ENCODE measurements at places on chromosomes 1 and 21. TPM values are rescaled to one million over a fixed set of nuclear protein-coding genes. Genes with fewer than 3 reads are reported as not detected.

The S100A1 gene
- total RNA-seq = not detected

The CHIT1 gene
- total RNA-seq = 4.6 TPM

The DNM3 gene
- total RNA-seq = 0.30 TPM

- DNase-seq = no peak
These were observed 43.0 kb upstream of the EGLN1 start for GRCh38 chr1:231465051-231465450.

- DNase-seq = no peak
These were observed 49.1 kb upstream of the RIPK4 start for GRCh38 chr21:41815652-41816582.
